ENCODE measurements at places on chromosomes 7 and 10.
A peak's percentile ranks its signal among the peaks of the same experiment; 100 is the strongest.

DNA sequence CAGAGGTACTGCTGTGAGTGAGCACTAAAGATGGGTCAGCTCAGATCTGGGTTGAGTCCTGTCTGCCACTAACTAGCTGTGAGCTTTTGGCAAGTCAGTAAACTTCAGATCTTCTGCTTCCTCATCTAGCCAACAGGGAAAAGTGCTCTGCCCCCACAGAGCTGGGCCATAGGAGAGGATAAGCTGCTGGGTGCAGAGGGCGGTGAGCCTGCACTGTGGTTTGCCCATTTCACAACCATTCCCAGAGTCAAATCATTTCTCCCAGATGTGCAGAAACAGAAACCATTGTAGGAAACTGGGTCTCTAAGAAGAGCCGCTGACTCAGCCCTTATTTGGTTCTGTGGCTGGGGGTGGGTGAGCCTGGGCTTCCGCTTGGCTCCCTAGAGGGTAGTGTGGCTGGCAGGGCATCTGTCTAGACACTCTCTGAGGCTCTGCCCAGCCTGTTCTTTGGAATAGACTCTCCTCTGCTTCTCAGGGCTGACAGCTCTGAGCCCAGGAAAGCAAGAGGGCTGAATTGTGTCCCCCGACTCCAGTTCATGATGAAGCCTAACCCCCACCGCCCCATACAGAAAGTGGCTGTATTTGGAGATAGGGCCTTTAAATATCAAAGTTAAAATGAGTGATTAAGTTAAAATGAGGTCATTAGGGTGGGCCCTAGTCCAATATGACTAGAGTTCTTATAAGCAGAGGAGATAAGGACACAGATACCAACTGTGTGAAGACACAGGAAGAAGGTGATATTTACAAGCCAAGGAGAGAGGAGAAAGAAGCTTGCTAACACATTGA, 29.5 kb upstream of the ARHGAP22 start:
- no peaks in the 10 kb centered on the region for H3K4me1 ChIP-seq
- no peak overlapping the region for H3K27ac ChIP-seq
- peak; percentile 54 for DNase-seq
- no peak overlapping the region for H3K4me3 ChIP-seq

- no peak overlapping the region for H3K27ac ChIP-seq
- peaks cover 5% of the 10 kb centered on the region for H3K4me1 ChIP-seq
- H3K36me3 ChIP-seq, result peaks cover 3% of the 10 kb centered on the region
- no peaks in the 10 kb centered on the region for H3K27me3 ChIP-seq
- H3K4me3 ChIP-seq, result no peak overlapping the region
- no peak for DNase-seq
These were observed 60.5 kb downstream of the CLEC2L start for GRCh38 chr7:139583826-139584553.

GRCh38 chr7:101172005-101172853, 6.9 kb upstream of the VGF start:
- no peak for DNase-seq
- H3K36me3 ChIP-seq, result no peaks in the 10 kb centered on the region
- peaks cover 31% of the 10 kb centered on the region for H3K4me1 ChIP-seq
- peaks cover 99% of the 10 kb centered on the region for H3K27me3 ChIP-seq

- no peak overlapping the region for H3K27ac ChIP-seq
- no peak for DNase-seq
- no peaks in the 10 kb centered on the region for H3K27me3 ChIP-seq
- H3K36me3 ChIP-seq, result no peaks in the 10 kb centered on the region
These were observed 157.3 kb downstream of the LRRC4 start for GRCh38 chr7:127873715-127874636.

DNA sequence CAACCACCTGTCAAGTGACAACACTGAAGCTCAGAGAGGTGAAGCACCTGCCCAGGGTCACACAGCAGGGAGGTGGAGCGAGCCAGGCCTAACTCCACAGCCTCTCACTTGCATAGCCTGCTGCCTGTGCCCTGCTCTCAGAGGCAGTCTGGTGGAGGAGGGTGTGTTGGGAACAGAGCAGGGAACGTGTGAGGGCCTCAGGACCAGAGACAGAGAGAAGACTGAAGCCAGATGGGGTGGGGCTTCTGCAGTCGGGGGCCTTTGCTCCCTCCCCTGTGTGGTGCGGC, 114.0 kb downstream of the PTPN20 start:
- peak; percentile 6 for DNase-seq
- H3K4me3 ChIP-seq, result no peak overlapping the region
- H3K36me3 ChIP-seq, result no peaks in the 10 kb centered on the region

DNA sequence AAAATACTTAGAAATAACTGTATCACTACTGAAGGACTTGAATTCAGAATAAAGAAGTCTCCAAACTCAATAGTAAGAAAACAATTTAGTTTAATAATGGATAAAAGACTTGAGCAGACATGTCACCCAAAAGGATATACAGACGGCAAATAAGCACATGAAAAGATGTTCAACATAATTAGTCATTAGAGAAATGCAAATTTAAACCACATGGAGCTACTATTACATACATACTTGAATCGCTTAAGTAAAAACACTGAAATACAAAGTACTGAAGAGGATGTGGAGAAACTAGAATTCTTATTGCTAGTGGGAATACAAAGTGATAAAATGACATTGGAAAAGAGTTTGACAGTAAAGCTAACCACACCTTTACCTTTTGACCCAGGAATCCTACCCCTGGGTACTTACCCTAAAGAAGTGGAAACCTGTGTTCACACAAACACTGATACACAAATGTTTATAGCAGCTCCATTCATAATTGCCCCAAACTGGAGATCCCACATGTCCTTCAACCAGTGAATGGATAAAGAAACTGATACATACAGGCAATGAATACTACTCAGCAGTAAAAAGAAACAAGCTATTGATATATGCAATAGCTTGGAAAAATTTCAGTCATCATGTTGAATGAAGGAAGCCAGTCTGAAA, 54.3 kb upstream of the NFKB2 start:
- H3K4me1 ChIP-seq, result peaks cover 2% of the 10 kb centered on the region
- no peak overlapping the region for H3K27ac ChIP-seq
- H3K4me3 ChIP-seq, result no peak overlapping the region
- no peak for DNase-seq
- no peaks in the 10 kb centered on the region for H3K36me3 ChIP-seq

DNA sequence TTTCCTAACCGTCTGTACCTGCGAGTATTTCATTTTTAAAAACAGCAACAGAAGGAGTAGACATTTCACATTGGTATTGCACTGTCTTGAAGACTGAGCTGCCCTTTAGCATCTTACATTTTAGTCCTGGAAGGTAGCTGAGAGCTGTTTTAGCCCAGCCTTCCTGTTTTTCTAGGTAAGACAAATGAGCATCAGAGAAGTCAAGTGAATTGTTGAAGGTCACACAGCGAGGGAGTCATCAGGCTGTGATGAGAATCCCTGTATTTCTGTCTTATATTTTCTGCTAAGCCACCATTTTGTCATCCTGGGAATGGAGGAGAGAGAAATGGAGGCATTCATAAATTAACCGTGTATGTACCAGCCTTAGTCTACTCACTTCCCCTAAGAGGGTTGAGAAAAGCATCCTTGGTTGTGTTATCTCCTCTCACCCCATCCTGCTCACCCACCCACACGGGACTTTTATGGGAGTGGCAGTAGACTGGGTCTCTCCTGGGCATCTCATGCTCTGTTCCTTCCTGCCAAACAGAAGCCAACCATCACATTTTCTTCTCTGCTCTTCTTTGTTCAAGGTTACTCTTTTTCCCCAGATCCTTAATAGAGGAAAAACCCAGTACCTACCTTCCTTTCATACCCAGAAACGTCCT, 8.5 kb downstream of the RBM20 start:
- H3K36me3 ChIP-seq, result no peaks in the 10 kb centered on the region
- no peaks in the 10 kb centered on the region for H3K27me3 ChIP-seq
- H3K27ac ChIP-seq, result no peak overlapping the region
- DNase-seq, result no peak
- no peak overlapping the region for H3K4me3 ChIP-seq

All from gastrocnemius medialis (tissue), 4 donors.